ENCODE measurements at places on chromosomes 4 and X.

DNA sequence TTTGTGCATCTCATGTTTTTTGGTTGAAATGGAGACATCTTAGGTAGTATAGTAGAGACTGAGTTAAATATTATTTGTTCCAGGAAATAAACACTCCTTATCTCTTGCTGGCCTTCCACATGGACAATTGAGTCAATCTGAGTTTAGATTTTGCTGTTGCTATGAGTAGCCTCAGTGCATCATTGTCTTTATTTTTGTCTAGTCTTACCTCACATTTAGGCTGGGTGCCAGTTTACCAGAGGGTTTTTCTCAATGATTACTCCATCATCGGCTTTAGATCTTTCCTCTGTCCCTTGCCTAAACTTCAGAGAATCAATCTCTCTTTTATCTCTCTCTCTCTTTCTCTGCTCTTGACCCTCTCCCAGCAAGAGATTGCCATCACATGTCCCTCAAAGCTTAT is 73.6 kb downstream of the GABRB1 start:
- DNase-seq = no peak

- DNase-seq = no peak
Observed at GRCh38 chr4:156794863-156795262, 176.7 kb downstream of the PDGFC start.

DNA sequence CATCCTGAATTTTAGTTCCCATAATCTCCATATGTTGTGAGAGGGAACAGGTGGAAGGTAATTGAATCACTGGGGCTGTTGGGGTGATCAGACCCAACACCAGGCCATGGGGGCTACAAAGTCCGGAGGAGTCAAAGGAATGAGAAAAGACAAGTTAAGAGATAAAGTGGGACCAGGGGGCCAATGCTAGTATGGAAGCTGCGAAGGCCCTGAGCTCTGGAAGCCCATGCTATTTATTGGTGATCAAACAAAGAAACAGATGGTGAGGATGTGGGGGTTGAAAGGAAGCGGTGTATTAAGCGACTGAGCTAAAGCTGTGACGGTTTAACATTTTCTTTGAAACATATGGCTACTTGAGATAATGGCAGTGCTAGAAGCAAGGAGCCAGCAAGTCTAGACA is 132.8 kb downstream of the PDGFC start:
- DNase-seq = no peak

DNA sequence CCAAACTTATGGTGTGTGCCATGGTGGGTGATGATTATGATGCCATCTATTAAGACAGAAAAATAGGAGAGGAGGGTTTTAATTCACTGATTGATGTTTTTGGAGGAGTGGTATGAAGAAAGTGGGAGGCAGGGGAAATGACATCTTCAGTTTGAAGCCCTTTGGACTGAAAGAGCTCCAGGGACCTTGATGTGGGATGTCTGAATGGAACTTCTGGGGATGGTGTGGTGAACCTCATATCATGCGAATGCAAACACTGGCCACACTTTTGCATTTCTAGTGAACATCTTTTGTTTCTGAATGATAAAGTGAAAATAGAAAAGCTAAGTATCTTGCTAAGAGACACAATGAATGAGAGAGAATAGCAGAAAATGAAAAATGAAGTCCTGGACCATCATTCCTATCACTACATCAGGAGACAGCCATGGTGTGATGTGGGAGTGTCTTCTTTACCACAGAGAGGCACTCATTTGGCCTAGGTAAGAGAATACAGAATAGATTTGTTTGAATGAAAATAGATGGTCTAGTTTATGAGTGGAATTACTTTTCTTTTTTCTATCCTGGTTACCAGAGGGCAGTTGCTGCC is 123.5 kb downstream of the ZNF827 start:
- DNase-seq = no peak

- DNase-seq = no peak
Observed at GRCh38 chrX:17292111-17292527, 82.9 kb upstream of the NHS start.

Data from activated T-cell treated with anti-CD3 and anti-CD28 coated beads, Interleukin-2, amount 50 U/mL, for 1 hour (primary cell).